NCI-H1930 (cell line): ENCODE measurements at places on chromosomes 5 and 9.

GRCh38 chr9:133887540-133888047 is 104.5 kb downstream of the VAV2 start:
- no peak for DNase-seq

GRCh38 chr5:96614110-96614691 is 48.0 kb upstream of the CAST start:
- peak; percentile 11 for DNase-seq

DNA sequence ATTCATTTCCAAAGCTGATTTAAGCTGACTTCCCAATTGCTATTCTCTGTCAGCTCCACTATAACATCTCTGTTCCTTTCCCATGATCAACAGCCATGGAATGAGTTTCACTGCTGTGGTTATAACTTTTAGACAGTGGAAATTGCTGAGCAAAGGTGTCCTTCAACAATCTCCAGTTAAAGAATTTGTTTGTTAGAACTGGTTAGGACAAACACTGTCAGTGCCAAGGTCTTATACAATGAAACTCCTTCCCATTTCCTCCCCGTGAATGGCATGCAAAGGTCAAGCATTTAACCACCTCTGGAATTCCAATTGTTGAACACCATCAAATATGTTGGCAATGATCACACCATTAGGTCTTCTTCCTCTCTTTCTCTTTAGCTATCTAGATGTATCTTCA is 45.7 kb upstream of the GHR start:
- DNase-seq, result no peak

DNA sequence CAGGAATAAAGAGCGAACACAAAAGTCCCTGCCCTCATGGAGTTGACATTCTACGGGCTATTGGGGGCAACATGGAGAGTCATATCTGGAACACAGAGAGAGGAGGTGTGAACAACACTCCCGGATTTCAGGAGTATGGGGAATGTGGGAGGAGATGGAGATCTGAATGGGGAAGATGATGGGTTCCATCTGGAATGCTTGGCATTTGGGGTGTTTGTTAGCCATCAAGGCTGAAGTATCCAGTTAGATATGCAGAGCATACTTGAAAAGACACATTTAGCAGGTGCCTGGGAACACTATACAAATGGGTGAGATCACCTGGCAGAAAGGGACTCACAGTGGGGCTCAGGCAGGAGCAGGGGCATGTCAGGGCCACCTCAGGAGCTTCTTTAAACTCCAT is 61.1 kb downstream of the EGFLAM start:
- DNase-seq, result no peak

DNA sequence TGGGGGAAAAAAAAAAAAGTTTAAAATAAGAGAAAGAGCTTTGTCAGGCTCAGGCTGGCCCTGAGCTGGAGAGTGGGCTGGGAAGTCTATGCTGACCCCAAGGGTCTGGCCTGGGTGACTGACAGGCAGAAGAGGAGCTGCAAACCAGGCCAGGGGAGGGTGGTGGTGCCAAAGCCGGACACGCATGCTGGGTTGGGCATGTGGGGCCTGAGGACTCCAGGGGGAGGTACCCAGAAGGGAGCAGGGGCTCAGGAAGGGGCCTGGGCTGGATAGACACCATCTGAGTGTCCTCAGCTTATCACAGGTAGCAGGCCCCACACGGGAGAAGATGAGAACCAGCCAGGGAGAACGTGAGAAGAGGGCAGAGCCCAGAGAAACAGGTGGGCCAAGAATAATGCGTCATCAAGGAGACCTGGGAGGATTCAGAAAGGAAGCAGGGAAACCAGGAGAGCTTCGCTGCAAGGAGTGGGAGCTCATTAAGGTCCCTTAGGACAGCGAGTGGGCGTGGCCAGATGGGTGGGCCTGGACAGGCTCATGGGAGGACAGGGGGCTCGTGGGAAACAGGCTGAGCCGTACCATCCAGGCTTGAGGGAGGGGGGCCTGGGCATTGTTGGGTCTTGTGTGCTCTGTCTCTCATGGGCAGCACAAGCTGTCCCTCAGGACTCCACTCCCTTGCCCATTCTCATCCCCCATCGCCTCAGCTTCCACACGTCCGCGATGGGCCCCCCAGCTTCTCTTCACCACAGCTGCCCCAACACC is 16.0 kb downstream of the TMOD1 start:
- DNase-seq, result no peak

DNA sequence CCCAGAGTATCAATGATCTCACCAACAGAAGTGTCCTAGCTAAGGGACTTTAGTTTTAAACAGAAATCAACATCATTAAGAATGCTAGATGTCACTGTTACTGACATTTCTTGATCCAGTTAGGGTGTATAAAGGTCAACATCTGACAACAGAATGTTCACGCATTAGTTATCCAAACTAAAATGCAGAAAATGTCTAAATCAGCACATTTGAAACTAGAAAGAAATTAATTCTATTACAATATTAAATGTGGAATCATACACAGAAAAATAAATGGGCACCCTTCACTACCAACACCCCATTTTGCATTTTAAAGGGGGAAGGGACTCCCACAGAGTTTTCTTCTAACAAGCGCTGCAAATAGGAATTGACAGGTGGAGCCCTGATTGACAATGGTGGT is 24.5 kb downstream of the ELAVL2 start:
- no peak for DNase-seq

DNA sequence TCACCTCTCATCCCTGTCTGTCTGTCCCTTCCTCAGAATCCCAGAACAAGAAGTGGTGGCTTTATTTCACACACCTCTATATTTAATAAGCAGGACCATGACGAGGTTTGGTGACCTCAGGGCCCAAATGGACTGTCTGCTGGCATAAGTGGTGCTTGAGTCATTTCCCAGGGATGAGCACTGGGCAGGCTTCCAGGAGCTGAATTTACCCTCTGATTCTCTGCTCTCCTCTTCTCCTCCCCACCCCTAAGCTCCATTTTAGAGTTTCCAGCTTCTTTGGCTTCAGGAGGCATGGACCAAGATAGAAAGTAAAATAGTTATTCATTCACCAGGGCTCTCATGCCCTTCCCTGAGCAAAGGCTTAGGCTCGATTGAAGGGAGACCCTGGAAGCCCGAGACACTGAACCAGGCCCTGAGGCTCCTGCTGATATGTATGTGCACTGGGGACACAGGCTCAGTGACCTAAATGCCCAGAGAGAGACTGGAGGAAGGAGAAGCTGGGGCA is 69.1 kb downstream of the PPARGC1B start:
- DNase-seq, result no peak

DNA sequence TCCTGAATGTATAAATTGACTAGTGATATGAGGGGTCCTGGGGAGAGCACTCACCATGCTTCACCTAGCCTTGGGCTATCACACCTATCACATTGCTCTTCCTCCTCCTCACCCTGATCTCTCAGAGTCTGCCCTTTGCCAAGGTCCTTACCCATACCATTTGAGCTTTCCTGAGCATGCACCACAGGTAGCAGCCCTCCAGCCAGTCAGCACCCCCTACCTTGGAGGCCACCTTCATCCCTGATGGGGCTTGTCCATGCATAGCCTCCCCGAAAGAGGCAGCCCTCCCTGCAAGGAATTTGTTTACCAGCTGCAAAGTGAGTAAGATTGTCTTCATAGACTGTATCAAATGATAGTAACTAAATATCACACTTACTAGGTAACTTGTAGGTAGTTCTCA is 83.1 kb downstream of the ALDH7A1 start:
- no peak for DNase-seq

DNA sequence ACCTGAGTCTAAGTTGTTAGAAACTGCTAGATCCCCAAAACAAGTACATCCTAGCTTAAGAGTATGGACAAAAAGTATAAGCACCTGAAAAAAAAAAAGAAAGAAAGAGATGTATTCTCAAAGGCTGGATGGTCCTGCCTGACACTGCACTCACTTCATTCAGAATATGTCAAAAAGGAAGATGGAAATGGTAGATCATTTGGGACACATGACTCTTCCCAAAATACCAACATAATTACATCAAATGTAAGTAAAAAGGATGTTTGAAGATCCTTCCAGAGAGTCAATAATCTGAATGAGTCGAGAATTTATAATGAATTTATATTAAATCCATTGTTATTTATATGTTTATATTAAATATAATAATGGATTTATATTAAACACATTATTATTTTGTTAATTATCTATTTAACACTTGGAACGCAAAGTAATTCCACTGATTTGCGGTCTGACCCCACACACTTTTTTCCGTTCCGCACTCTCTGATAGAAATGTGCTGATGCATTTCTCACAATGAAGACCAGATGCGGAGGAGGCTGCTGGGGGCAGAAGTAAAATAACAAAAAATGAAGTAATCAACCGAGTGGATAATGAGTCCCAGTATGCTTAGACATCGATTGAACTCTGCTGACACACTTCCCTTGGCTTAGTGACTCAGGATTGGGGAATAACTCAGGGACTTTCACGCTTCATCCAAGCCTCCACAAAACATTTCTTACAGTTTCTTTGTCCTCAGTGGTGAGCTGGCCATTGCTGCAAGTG is 201.2 kb downstream of the ADAMTS12 start:
- no peak for DNase-seq

DNA sequence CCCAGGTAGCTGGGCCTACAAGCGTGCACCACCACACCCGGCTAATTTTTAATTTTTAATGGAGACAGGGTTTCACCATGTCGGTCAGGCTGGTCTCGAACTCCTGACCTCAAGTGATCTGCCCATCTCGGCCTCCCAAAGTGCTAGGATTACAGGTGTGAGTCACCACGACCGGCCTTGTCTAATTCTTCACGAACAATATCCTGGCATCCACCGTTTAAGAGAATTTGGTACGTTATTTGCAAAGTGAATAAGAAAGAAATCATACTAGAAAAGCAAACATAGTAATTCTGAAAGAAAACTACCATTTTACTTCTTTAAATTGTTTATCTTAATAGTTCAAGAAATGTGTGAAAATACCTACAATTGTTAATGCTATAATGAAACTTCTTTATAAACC is 42.9 kb upstream of the TRIO start:
- no peak for DNase-seq

GRCh38 chr9:16787724-16788123 is 82.7 kb downstream of the BNC2 start:
- no peak for DNase-seq

- DNase-seq, result no peak
These were observed 3.1 kb upstream of the FAM53C start for GRCh38 chr5:138334867-138335447.

DNA sequence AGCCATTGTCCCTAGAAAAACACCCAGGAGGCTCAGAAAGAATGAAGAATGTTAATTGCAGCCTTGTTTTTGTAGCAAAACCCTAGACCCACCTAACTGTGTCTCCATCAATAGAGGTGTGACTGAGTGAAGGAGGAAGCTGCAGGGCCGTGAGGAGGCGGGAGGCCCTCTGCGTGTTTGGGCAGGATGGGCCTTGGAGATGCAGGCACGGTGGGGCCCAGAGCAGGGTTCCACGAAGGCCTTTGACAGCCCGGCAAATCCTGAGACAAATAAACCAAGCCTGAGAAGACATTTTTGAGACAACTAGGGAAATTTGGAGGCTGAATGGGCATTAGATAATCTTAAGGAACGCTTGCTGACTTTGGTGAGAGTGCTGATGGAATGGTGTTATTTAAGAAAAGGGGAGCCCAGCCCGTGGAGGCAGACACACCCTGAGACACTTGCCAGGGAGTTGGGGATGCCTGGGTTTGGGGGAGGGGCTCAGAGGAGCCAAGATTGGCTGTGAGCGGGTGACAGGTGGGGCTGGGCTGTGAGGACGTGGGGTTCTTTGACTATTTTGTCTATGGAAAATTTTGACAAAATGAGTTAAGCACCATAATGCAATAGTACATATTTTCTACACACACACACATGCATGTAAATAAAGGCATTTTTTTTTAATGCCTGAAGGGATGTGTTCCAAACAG is 48.8 kb downstream of the BARX1 start:
- DNase-seq, result no peak

DNA sequence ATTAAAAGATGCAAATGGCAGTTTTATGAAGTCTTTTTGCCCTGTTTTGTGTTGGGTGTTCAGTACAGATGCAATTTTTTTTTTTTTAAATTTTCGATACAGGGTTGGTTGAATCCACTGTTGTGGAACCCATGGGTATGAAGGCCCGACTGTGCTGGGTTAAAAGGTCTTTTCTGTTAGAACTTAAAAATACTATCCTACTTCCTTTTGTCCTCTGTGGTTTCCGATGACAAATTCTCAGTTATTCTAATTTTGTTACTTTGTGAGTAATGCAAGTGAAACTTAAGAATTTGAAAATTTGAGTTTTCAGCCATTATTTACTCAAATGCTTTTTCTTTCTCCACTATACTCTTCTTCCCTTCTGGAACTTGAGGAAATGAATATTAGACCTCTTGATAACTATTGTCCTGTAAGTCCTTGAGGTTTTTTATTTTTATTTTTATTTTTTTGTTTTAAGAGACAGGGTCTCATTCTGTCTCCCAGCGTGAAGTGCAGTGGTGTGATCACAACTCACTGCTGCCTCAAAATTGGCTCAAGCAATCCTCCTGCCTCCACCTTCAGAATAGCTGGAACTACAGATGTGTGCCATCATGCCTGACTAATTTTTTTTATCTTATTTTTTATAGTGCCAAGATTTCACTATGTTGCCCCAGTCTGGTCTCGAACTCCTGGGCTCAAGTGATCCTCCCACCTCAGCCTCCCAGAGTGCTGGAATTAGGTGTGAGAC is 67.5 kb downstream of the ZCCHC7 start:
- DNase-seq, result no peak

GRCh38 chr5:78920604-78921003 is 64.5 kb downstream of the ARSB start:
- DNase-seq, result no peak

- no peak for DNase-seq
These were observed 290.0 kb downstream of the CETN3 start for GRCh38 chr5:90119531-90119971.

GRCh38 chr9:36143245-36143641 is 6.7 kb downstream of the GLIPR2 start:
- DNase-seq, result no peak

GRCh38 chr5:93304456-93305250 is 276.4 kb downstream of the NR2F1-AS1 start:
- no peak for DNase-seq

GRCh38 chr5:140324617-140325241 is 21.7 kb downstream of the HBEGF start:
- no peak for DNase-seq
